ENCODE measurements at places on chromosomes 2 and 18.

DNA sequence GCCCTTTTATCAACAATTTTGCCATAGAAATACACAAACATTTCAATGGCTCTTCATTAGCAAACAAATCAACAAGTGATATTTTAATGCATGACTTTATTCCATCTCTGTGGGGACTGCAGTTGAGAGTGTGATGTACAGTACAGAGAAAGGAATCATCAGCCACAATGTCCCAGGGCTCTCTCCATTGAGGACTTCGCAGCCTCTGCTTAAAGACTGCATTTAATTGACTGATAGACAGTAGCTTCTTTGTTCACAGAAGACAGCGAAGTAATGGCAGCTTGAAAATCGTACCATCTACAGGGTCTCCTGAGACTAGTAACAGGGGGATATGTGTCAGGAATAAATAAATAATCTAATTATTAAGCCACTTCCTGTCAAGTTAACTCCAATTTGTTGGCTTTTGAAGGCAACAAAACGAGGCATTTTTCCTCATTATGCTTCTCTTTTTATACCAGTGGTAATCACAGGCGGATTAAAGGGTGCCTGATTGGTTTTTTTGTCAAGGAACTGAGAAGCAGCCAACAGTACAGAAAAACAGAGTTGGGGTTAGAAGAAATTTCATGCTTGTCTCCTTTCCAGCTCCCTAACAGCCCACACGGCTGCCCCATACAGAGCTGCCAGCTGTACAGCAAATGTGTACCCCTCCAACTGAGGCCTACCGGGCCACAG is 164.3 kb downstream of the ZNF521 start:
- no peak for DNase-seq

GRCh38 chr2:213087040-213087439 is 64.4 kb downstream of the IKZF2 start:
- no peak for DNase-seq

DNA sequence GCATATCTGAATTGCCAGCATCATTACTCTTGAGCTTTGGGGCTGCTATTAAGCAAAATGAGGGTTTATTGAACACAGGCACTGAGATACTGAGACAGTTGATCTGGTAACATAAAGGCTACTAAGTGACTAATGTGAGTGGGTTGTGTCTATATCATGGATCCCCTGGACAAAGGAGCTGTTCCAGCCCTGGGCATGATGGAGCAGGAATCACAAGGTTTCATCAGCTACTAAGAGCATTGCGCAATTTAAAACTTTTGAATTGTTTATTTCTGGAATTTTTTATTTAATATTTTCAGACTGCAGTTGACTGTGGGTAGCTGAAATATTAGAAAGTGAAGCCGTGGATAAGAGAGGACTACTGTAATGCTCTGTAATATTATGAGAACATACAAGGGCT is 73.5 kb downstream of the MGAT5 start:
- no peak for DNase-seq

DNA sequence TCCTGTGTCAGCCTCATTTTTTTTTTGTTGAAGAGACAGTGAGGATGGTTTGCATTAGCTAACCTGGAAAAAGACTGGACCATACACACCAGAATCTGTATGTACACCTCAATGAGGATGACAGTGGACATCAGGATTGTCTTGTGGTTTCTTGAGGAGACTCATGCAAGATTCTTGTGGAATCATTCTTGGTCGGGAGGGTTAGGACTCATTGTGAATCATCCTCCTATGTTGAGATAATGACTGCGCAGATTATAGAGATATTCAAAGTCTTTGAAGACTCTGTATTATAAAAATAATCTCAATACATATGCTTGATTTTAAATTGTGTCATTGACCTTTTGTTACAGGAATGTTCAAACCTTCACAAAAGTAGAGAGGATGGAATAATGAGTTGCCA is 49.1 kb upstream of the DOCK10 start:
- DNase-seq: no peak

- no peak for DNase-seq
These were observed 777.1 kb downstream of the RNF144A start for GRCh38 chr2:7694076-7694985.

- no peak for DNase-seq
These were observed 138.8 kb upstream of the CTAGE1 start for GRCh38 chr18:22556222-22557167.
